HT-29 (cell line): ENCODE measurements at places on chromosomes 13 and 19.

DNA sequence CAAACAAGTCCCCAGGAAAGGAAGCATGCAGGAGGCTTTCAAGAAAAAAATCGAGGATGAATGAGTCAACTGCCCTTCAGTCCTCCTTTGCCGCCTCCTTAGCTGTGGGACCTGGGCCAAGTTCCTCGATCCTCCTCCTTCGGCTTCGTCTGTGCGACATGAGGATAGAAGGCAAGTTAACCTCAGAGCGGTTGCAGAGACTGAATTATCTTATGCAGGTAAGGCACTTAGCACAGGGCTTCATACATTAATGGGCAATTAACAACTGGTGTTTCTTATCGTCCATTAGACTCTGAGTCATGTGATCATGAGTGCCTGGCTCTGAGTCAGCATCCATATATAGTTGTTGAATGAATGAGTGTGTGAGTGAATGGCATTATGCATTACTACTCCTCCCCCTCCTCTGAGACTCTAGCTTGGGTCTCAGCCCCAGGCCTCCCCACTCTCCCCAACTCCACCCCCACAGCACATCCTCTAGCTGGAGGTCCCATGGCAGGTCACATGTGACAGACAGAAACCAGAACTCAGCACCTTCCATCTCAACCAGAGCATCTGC is 1.6 kb upstream of the TTC9B start:
- peak; percentile 86 for DNase-seq

DNA sequence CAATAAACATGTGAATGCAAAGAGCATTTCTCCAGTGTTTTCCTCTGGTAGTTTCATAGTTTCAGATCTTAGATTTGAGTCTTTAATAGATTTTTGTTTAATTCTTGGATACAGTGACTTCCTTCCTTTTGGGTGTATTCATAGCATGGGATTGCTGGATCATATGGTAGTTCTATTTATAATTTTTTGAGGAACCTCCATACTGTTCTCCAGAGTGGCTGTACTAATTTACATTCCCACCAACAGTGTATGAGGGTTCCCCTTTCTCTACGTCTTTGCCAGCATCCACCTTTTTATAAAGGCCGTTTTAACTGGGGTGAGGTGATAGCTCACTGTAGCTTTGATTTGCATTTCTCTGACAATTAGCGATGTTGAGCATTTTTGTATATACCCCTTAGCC is 9.3 kb upstream of the CALM3 start:
- no peak for DNase-seq

DNA sequence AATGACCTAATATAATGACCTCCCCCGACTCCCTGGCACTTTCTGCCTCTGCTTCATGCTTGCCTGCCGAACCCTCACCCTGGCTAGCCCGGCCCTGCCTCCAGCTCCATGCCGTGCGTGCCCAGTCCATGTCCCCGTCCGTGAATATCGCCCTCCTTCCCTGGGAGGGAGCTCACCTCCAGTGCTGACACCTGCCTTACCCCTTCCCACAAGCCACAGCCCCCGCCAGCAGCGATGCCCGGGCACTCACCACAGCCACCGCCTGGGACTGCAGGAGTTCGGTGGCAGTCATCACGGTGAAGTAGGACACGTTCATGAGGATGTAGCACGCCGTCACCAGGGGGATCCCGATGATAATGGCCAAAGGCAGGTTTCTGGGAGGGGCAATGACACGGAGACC is 10.0 kb downstream of the SLC7A9 start:
- no peak for DNase-seq

DNA sequence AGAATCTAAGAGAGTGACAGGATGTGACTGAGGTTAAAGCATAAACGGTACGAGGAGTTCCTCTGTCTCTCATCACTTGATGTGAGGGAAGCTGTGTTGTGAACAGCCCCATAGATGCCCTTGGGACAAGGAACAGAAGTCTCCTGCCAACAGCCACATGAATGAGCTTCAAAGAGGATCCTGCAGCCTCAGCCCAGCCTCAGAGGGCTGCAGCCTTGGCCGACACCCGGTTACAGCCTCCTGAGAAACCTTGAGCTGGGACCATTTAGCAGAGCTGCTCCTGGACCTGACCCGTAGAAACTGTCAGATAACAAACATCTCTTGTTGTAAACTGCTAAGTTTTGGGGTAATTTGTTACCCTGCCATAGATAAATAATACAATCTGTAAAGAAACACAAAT is 54.2 kb downstream of the CCNE1 start:
- DNase-seq: no peak

DNA sequence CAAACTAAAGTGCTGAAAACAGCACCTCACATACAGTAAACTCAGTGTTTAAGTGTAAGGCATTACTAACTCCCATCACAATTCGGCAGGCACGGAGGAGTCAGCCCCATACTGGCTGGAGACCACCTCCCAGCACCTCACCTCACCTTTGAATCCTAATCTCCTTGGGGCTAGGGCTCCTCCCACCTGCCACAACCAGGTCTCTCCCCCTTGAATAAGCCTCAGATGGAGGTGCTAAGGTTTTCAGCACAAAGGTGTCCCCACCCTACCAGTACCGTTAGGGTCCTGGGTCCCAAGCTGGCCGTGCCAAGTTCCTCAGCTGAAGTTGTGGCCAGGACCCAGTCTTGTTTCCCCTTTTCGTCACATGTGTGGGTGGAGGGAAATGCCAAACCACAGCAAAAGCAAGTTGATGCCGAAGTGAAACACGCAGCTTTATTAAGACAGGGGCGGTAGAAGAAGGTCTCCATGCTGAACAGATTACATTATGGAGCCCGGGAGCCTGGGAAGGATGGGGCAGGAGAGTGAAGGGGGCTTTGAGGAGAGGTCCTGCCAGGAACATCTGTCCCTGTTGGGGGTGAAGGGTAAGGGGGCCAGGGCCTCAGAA is at the start of gene IGFLR1:
IGFLR1 (minus strand) TSS at position 332 of the 604 bp plus-strand sequence. CDS start 1,272 bp downstream, outside the sequence.
- no peak for DNase-seq

- no peak for DNase-seq
Observed at GRCh38 chr13:65990684-65991083, 1239.5 kb downstream of the PCDH9 start.

DNA sequence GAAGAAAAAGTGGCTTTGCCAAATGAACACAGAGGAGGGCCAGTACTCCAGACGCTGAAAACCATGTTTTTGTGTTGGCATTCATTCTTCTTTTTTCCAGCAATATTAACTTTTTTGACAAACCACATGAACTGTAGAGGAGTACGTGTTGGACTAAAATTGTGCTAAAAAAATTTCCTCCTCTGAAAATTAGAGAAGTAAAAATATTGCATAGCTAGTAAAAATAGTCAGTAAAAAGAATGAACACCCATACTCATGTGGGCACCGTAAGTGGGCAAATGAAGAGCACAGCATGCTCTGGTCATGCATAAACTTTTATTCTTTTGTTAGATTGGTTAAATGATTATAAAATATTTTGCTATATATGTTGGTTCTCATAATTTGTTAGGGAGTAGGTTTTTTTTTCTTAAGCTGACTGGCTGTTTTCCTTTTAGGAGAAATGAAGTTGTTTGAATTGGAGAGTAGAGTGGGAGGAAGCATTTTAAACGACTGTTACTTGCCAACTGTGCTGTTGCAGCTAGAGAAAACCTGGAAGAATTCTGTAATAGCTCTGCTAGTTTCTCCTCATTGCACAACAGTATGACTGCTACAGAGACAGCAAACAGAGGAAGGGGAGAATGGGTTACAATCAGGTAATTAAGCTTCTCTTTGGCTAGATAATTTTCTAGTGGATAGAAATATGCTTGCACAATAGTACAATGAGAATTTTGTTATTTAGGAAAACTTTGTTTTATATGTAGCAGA is 222.4 kb downstream of the KCTD12 start:
- DNase-seq: no peak

DNA sequence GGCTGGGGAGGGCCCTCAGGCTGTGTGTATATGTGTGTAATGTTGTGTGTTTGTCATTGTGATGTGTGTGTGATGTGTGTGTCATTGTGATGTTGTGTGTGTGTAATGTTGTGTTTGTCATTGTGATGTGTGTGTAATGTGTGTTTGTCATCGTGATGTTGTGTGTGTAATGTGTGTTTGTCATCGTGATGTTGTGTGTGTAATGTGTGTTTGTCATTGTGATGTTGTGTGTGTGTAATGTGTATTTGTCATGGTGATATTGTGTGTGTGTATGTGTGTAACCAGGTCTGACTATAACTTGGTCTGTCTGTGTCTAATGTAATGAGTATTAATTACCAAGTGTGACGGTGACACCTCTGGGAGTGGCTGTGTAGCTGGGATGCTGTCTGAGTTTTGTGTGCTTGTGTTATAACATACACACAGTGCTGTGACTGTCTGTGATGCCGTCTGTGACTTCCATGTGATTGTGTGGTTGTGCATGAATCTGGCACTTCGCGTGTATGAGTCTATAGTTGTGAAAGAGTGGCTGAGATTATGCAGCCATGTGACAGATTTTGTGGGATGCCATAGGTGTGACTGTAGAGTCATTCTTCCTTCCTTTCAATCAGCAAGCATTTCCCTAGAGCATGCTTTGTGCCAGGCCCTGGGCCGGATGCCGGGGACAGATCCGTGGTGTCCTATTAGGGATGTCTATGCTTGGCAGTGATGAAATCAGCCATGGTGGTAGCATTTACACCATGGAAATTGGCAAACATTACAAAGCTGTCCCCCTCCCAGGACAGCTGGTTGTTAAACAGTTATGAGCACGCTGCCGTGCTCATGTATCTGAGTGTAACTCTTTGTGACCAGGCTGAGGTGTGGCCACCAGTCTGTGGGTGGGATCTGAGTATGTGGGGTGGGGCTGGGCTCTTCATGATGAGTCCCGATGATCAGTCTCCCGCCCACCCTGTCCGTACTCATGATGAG is 6.4 kb downstream of the TNFSF14 start:
- no peak for DNase-seq

- DNase-seq: no peak
Observed at GRCh38 chr19:1774989-1775772, 21.9 kb downstream of the ONECUT3 start.

DNA sequence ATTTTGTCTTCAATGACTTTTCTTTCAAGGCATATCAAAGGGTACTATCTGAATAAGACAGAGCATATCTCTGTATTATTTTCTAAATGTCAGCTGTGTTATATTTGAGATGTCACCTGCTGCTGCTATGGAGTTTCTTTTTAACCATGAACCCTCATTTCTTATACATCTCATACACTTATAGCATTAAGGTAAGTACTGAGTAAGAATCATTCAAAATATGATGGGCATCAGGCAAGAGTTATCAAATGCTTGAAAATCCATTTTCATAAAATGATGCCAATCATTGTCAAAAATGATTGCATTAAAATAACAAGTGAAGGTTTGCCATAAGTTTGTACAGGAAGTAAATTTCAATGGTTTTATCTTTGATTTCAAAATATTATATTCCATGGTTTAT is 2005.0 kb upstream of the PCDH20 start:
- no peak for DNase-seq

GRCh38 chr13:94598281-94598680 is 2.3 kb upstream of the TGDS start:
- no peak for DNase-seq

GRCh38 chr13:35146686-35147085 is 204.6 kb downstream of the NBEA start:
- DNase-seq: no peak

- no peak for DNase-seq
Observed at GRCh38 chr19:18537431-18537830, 5.9 kb downstream of the FKBP8 start.

GRCh38 chr13:29434217-29434945 is 161.1 kb downstream of the SLC7A1 start:
- DNase-seq: no peak

GRCh38 chr19:18029617-18030338 is 21.8 kb downstream of the ARRDC2 start:
- peak; percentile 59 for DNase-seq

GRCh38 chr13:88285329-88285728 is 614.2 kb downstream of the SLITRK5 start:
- no peak for DNase-seq

- no peak for DNase-seq
Observed at GRCh38 chr19:54473892-54474372, 836 bp upstream of the CDC42EP5 start.
